Activated CD8-positive, alpha-beta memory T cell treated with anti-CD3 and anti-CD28 coated beads for 24 hours (primary cell): ENCODE measurements at places on chromosomes 5 and 9.

- no peak for DNase-seq
Observed at GRCh38 chr5:83475391-83475863, 3.9 kb downstream of the VCAN start.

DNA sequence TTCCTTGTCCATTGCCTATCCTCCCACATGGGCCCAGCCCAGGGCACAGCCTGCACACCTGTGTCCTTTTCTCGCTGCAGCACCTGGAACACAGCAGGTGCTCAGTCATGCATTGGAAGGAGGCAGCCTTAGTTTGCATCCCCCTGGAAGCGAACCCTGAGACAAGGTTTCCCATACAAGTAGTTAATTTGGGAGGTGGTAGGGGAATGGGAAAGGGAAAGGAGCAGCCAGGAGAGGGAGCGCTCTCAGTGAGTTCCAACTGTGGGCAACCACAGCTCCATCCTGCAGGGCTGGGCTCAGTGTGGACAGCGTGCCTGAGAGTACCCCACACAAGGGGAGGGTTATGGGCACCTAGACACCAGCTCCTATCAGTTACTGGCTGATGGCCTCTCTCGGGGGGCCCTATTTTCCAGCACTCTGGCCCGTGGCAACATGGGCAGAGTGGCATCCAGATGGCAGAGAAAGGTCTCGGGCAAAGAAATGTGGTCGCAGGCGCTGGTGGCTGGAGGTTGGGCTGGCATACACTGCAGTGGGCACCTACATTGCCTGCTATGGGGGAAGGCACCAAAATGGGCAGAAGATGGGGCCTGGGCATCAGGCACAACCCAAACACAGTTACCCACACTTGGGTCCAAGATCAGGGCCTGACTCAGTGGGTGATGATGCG, 50.1 kb downstream of the TSPAN17 start:
- no peak for DNase-seq

GRCh38 chr5:35758151-35758724, 98.5 kb upstream of the IL7R start:
- DNase-seq = no peak

GRCh38 chr9:95746408-95747180, 128.9 kb upstream of the ERCC6L2 start:
- DNase-seq = no peak

- DNase-seq = peak; percentile 79
Observed at GRCh38 chr9:35649431-35650340, 1.0 kb downstream of the SIT1 start.

DNA sequence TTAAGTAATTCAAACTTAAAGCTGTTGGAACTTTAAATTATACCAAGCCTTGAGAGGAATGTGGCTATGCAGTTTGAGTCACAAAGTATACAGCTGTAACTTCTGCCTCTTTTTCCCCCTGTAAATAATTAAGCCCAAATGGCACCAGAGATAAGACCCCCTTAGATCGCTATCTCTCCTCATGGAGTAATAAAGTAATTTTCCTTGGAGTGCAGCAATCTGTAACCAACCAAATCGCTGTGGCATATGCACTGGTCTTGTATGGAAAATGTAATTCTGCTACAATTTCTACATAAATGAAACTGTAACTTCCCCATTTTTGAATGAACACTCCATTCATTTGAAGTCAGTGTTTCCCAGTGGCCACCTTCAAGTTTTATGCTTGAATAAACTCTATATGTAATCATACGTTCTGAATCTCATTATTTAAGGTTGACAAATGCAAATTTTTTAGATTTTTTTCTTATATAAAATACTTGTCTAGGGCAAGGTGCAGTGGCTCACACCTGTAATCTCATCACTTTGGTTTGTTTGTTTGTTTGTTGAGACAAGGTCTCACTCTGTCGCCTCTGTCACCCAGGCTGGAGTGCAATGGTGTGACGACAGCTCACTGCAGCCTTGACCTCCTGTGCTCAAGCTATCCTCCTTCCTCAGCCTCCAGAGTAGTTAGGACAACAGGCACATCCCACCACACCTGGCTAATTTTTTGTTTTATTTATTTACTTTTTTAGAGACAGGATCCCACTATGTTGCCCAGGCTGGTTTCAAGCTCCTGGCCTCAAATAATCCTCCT, 12.3 kb downstream of the SUSD1 start:
- DNase-seq = no peak

- no peak for DNase-seq
Observed at GRCh38 chr5:102763734-102764133, 8.6 kb downstream of the PAM start.

DNA sequence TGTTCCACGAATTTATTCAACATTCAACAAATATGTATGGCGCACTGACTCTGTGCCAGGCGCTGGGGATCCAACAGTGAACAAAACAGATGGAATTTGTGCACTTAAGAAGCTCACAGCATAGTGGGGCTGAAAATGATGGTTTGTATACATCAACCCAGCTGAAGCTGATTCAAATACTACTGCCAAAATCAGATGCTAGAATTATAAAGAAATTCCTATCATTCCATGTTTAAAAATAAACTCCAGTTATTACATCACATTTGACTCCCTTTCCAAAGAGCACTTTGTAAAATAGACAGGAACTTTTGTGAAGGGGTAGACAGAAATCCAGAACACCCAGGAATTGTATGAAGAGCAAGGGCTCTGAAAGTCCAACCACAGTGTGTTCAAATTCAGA, 54.1 kb downstream of the ZNF608 start:
- no peak for DNase-seq

GRCh38 chr9:13975611-13976290, 338.2 kb downstream of the NFIB start:
- DNase-seq = no peak

DNA sequence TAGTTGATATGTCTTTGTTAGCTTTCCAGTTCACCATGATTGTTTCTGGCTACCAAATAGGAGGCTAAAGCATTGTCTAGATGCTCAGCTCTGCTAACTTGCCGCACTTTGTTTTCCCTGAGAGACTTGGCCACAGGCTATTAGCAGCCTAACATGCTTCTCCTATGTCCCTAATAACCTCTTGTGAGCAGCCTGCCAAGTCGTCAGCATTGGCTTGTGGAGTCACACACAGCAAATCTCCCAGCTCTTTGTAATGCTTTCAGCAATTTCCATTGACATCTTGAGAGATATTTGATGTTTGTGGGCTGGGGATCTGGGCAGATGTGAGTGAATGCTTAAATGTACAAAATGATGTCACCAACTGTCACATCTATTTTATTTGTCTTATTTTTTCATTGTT, 346.9 kb downstream of the KDM4C start:
- no peak for DNase-seq

DNA sequence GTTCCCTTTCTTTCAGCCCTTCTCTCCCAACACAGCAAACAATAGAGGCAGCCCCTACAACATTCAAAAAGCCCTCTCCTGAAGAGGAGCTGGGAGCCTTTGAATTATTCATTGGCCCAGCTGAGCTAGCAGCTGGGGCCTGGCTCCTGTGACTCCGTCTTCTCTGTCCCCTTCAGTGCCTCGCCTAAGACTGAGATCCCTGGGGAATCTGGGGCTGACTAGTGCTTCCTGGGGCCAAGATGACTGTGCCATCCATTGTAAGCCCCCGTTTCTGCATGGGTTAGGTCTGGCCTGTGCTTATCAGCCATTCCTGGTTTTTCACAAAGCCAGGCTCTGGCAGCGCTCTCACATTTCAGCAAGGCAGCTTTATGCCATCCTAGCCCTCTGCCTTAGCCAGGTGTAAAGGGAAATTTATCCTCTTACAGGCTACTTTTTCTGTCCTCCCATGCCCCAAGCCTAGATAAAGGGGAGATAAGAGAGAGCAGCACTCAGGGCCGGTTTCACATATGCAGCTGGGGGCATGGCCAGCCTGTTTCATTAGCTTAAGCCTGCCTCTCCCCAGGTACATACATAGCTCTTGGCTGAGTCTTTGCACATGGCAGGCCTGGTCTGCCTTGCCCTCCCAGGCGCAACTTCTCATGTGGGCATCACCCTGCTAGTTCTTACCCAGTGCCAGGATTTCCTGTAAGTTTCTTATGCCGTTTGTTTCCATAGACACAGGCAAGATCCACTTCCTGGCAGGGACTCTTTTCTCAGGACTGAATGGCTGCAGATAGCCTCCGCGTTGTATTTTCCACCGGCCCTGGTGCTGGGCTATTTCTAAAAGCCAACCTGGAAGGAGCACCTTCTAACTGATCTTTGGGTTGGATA, 15.8 kb downstream of the PTPA start:
- DNase-seq = no peak

DNA sequence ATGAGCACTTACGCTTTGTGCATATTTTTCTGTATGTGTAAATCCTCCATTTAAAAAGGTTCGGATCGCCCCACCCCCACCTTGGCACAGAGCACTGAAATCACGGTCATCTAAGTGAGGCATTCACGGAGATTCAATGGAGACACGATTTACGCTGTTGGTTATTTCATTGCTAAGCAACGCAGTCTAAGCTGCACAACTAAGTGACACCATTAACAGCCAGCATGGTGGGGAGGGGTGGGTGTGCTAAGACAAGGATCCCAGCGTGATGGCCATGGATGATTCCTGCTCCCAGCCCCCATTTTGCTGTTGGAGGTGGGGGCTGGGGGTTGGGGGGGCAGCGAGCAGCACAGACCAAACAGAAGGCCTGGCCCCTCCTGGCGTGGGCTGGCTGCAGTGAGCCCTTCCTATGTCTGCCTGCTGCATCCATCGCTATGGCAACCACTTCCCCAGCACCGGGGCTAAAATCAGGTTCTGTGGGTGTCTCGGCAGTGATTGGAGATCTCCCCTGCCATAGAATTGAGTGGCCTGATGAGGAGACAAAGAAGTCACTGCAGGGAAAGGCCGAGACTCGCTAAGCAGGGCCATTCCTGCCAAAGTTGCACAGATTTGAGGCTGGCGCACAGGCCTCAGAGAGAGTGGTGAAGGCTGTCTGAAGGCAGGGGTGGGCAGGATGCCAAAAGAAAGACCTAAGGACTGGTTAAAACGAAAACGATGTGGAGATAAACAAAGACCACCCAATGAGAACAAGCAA, 14.3 kb upstream of the MARCHF6 start:
- peak; percentile 19 for DNase-seq

DNA sequence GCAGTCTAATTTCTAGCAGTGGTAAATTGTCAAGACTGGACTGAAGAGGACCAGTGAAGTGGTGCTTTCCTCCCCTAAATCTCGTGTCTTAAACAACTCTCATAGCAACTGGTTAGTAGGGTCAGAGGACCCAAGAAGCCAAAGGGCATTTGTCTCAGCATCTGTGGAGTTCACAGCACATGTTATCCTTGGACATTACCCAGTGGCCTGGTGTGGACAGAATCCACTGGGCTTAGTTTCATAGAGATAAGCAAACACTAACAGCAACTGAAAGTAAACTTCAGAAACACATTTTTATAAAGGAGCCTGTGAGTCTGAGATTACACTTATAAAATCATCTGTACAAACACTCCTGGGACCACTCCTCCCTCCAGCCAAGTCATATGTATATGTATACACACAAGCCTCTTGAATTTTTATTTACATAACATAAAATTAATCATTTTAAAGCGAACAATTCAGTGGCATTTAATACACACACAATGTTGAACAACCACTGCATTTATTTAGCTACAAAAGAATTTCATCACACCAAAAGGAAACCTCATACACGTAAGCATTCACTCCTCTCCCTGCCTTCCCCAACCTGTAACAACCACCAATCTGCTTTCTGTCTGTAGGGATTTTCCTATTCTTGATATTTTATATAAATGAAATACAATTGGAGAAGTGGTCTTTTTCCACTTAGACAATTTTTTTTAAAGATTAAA, 457.8 kb downstream of the RASEF start:
- no peak for DNase-seq

DNA sequence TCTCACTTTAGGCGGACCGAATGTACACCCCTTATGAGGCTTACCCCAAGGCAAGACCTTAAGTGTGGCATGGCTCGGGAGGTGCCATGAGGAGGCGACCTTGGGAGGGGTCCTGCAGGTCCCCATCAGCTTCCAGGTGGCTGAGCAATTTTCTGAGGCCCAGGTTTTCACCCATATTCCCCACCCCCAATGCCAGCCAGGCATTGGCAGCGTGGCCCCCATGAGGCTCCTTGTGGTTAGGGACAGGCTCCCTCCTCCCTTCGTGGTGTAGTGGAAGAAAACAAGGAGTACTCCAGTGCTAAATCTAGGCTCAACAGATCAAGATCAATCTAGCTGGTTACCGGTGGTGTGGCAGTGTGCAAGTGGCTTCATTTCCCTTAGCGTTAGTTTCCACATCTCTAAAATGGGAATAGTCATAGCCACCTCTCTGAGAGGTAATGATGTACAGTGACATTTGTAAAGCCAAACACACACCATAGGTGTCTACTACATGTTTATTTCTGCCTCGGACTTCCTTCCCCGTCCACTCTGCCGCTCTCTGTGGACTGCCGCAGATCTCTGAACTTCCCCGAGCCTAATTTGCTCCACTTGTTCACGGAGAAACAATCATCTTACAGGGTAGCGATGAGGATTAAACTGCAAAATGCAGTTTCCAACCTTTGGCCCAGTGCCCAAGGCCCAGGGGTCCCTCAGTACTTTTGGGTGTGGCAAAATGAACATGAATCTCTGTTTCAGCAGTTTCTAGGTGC, 8.4 kb downstream of the LHX2 start:
- DNase-seq = no peak

- no peak for DNase-seq
Observed at GRCh38 chr9:23309800-23310199, 516.2 kb downstream of the ELAVL2 start.

GRCh38 chr5:54470677-54471076, 15.2 kb downstream of the HSPB3 start:
- no peak for DNase-seq

DNA sequence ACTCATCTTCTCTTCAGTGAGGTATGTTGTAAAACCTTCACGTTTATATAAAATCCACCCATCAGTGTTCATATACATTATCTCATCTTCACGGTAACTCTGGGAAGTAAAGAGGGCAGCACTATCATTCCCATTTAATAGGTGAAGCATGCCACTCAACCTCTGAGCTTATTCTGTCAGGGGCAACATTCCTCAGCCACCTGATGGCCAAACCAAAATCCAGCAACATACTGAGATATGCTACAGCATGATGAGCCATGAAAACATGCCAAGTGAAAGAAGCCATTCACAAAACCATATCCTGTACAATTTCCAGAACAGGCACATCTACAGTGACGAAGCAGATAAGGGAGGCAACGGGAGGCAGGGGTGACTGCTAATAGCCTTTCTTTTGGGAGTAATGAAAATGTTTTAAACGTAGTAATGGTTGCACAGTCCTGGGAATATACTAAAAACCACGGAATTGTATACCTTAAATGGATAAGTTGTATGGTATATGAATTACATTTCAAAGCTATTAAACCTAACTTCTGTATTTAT, 167.4 kb downstream of the TSSK1B start:
- no peak for DNase-seq

GRCh38 chr5:147267082-147267832, 32.4 kb downstream of the STK32A start:
- DNase-seq = no peak

GRCh38 chr9:34318163-34318790, 10.8 kb downstream of the KIF24 start:
- no peak for DNase-seq

DNA sequence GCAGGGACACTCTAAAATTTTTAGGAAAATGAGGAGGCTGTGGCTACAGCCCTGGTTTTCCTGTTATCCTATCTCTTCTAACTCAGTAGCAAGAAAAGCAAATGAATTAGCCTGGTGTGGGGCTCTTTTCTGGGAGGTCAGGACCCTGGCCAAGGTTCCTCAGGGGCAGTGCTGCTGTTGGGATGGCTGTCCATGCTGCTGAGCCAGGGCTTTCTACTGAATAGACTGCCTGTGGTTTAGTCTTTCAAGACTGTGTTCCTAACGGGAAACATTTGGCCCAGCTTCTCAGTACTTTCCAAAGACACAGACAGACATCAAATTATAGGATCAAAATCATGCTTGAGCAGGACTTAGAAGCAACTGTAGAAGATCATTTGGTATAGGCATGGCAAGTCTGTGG, 18.1 kb downstream of the TNC start:
- DNase-seq = no peak
